ENCODE measurements at places on chromosomes 4 and X.
A peak's percentile ranks its signal among the peaks of the same experiment; 100 is the strongest.

- no peak for DNase-seq
Observed at GRCh38 chr4:46999566-46999965, 6.2 kb upstream of the GABRA4 start.

- peak; percentile 10 for DNase-seq
Observed at GRCh38 chr4:87559090-87559837, 30.1 kb upstream of the SPARCL1 start.

DNA sequence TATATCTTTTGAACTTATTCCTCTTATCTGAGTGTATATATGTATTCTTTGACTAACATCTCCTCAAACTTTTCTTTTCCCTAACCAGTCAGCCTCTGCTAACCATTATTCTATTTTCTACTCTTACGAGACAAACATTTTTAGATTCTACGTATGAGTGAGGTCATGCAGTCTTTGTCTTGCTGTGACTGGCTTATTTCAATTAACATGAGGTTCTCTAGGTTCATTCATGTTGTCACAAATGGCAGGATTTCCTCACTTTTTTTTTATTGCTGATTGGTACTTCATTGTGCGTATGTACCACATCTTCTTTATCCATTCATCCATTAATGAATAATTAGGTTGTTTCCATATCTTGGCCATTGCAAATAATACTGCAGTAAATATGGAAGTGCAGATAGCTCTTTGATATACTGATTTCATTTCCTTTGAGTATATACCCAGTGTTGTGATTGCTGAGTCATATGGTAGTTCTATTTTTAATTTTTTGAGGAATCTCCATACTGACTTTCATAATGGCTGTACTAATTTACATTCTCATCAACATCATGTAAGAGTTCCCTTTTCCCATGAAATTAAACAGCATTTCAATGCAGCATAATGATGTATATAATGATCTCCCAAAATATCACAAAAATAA, 80.1 kb downstream of the HS3ST1 start:
- DNase-seq, result no peak

GRCh38 chr4:141077611-141078225, 55.6 kb downstream of the RNF150 start:
- DNase-seq, result no peak

- no peak for DNase-seq
Observed at GRCh38 chrX:5100004-5100403, 1128.7 kb downstream of the NLGN4X start.

- no peak for DNase-seq
Observed at GRCh38 chr4:14744346-14744745, 257.9 kb upstream of the CPEB2 start.

DNA sequence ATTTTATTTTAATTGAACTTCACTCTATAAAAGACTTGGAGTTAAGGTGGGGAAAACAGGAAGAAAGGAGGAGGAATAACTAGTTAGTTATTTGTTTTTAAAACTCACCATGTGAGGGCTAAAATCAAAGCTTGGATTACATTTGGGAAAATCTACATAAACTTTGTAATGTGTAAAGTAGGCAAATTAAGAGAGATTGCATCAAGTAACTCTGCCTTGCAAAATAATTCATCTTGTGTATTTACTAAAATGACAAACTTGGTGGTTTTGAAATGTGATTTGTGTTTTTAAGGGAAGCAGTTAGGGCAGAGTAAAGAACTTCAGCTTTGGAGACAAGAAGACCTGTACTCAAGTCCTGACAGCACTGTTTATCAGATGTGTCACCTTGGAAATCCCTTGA, 43.3 kb upstream of the RASSF6 start:
- DNase-seq, result no peak

DNA sequence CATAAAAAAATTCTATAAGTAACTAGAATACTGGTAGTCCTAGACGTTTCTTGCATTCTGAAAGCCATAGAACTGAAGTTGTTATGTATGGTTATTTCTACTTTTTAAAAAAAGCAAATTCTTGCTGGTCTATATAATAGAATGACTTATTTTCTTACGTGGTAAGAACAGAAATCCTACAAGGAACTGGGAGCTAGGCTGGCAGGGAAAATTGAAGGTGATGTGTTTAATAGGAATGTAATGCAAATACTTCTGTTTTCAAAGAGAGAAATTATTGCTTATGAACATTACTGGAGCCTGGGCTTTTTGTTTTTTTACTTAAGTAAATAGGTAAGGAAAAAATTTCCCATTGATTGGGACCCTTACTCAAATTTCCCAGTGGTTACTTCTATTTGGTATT, 8.9 kb downstream of the CCNA2 start:
- no peak for DNase-seq

DNA sequence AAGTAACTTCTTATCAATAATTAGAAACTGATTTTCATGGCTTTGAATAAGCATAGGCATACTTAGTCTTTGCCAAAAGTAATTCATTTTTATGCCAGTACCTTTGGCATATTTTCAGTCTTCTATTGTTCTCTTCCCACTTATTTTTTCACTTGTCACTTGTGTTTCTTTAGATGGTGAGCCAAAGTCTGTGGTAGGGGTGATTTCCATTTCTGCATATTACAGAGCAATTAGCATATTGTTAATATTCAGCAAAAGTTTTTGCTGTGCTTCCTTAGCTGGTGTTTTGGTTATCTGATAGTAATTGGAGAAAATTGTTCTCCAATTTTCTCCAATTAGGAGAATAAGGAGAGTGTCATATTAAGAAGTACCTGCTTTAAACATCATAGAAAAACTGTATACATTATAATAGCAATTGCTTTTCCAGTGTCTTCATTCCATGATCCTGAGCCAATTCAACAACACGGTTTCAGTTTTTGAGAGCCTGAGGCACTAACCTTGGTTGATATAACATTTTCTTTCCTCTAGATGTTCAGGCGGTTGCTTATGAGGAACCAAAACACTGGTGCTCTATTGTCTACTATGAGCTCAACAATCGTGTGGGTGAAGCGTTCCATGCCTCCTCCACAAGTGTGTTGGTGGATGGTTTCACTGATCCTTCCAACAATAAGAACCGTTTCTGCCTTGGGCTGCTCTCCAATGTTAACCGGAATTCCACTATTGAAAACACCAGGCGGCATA, 64.7 kb downstream of the SMAD1 start:
- DNase-seq, result no peak

GRCh38 chr4:25513814-25514213, 136.8 kb downstream of the ANAPC4 start:
- no peak for DNase-seq

DNA sequence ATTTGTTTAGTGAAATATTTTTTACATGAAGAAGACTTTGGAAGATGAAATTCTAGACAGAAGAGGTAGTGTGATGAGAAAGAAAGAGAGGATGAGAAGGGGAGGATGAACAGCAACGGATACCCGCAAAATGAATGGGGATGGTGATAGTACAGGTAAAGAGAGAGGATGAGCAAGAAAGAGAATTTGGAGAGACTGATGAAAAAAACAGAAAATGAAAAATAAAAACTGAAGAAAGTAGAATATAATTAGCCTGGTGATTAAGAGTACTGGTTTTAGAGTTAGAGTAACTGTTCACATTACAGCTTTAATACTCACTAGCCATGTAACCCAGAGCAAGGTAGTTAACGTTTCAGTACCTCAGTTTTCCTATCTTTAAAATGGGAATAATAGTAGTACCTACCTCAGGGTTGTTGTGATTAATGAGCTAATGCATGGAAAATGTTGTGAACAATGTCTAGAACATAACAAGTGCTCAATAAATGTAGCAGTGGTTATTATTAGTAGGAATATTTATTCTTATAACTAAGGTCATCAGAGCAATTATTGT, 54.9 kb upstream of the ANTXR2 start:
- DNase-seq, result no peak

DNA sequence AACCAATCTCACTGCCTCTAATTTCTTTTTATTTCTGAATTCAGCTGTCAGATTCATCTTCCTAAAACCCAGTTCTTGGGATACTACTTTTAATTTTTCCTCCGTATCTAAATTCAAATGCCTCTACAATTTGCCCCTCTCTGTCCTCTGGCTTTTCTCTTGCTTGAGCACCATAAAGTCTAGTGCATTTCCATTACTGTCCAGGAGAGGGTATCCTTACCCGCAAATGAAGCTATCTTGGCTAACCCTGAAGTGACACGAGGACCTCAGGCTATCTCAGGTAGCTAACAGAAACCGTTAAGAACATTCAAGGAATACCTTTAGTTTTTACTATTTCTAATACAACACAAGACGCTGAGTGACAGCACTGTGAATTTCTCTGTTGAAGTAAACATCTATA, 49.4 kb upstream of the PRR32 start:
- no peak for DNase-seq

GRCh38 chr4:156738766-156739165, 232.8 kb downstream of the PDGFC start:
- DNase-seq, result no peak
